ENCODE measurements at places on chromosomes 6 and 20. TPM values are rescaled to one million over a fixed set of nuclear protein-coding genes. Genes with fewer than 3 reads are reported as not detected.

DNA sequence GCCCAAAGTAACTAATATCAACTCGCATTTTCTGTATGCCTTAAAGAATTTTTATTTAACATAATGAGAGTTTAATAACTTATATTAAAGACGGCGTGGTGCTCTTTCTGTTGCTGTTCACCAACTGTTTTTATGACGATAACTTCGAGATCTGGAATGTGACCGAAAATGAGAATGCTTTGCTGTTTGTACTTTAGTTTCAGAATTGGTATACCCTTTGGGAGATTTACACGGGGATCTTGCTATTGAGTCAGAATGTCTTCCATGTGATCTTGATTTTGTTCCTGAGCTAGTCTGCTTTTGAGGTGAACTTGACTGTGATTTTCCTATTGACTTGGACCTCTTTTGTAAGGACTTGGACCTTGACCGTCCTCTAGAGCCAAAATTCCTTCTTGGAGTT is 17.9 kb downstream of the PNRC1 start:
- no peak for DNase-seq

DNA sequence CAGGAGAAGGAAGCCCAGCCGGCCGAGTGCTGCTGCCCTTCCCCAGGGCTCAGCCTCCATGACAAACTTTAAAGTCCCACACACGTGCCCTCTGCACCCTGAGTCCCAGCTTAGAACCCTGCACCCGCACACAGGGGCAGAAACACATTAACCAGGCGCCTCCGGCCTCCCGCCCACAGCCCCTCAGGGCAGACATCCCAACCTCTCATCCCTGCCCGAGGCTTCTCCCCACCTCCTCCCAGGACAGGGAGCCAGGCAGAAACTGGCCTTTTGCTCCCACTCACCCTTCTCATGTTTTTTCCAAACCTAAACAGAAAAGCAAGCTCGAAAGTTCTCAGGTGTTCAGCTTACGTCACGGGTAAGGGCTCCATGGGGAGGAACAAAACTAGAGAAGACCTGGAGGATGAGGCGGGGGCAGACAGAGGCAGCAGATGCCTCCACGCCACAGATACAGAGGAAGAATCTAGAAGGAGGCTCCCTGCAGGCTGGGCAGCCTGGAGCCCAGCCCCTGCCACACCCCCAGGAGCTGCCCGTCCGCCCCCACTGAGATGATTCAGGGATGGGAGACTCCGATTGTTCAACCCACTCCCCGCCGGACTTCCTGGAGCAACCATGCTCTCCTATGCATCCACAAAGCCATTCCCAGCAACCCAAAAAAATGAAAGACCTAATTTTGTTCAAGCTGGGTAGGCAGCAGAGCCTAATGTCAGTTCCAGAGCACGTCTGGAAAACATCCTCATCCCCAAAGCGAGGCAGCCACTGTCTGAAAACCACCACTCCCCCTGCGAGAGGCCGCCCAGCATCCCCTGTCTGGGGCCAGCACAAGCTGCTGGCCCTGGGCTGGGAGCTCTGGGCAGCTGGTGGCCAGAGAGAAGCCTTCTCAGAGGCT is 8.8 kb downstream of the KCNQ2 start:
- DNase-seq, result no peak

GRCh38 chr6:17219098-17219497 is 62.1 kb upstream of the RBM24 start:
- DNase-seq, result no peak

- DNase-seq, result no peak
Observed at GRCh38 chr6:159075506-159076228, 30.9 kb upstream of the TAGAP start.

DNA sequence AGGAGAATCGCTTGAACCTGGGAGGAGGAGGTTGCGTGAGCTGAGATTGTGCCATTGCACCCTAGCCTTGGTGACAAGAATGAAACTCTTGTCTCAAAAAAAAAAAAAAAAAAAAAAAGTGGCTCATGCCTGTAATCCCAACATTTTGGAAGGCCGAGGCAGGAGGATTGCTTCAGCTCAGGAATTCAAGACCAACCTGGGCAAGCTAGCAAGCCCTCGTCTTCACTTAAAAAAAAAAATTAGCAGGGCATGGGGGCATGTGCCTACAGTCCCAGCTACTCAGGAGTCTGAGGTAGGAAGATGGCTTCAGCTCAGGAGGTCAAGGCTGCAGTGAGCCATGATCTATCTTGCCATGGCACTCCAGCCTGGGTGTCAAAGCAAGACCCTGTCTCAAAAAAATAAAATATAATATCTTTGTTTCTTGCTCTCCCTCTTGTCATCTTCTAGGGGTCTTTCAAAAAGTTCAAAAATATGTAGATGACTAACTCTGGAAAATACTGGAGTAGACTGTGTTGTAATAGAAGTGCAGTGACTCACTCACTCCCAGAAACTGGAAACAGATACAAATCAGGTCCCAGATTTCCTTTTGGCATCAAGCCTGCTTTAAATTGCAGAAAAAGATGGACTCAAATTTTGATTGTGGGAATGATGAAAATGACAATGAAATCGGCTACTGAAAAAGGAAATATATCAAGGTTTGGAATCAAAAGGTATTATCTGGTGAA is 2.8 kb upstream of the GINM1 start:
- DNase-seq, result peak; percentile 84

Gene FAM209B
- total RNA-seq, result not detected
